MCF 10A (cell line): ENCODE measurements at places on chromosomes 5 and 9.

DNA sequence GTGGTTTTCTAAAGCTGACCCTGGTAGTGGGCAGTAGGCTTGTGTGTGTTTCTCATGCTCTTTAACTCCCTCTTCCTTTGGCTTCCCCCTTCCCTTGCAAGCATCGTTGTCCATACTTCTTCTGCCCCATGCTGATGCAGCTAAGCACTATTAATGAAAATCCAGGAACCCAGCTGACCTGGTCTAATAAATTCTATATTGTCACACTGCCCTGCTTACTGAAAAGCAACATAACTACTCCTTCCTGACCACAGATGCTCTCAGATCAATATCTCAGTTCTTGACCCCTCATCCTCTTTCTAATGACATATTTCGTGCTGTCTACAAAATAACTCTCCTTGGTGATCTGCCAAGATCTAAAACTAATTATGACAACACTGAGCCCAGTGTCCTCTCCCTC lies 405.5 kb downstream of the EFNA5 start:
- H3K4me3 ChIP-seq, result no peak overlapping the region
- no peak for DNase-seq
- H3K4me1 ChIP-seq, result no peaks in the 10 kb centered on the region
- no peaks in the 10 kb centered on the region for H3K27me3 ChIP-seq

DNA sequence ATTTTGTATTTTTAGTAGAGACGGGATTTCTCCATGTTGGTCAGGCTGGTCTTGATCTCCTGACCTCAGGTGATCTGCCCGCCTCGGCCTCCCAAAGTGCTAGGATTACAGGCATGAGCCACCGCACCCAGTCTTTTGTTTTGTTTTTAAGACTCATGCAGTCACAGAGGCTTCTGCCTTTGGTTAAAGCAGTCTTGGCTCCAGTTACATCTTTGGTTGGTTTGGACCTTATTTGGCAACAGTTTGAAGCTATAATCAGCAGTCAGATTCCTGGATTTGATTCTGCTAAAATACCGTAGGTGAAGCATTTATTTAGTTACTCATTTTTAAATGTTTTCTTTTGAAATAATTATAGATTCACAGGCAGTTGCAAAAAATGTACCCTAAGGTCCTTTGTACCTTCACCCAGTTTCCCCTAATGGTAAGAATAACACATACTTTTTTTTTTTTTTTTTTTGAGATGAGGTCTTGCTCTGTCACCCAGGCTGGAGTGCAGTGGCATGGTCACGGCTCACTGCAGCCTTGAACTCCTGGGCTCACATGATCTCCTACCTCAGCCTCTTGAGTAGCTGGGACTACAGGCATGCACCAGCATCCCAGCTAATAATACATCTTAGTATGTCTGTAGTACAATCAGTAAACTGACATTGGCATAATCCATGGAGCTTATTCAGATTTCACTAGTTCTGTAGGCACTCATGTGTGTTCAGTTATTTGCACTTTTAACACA lies 15.7 kb downstream of the USP20 start:
- H3K36me3 ChIP-seq, result peaks cover 25% of the 10 kb centered on the region
- H3K4me3 ChIP-seq, result no peak overlapping the region
- H3K4me1 ChIP-seq, result no peaks in the 10 kb centered on the region
- no peak overlapping the region for H3K27ac ChIP-seq
- H3K27me3 ChIP-seq, result no peaks in the 10 kb centered on the region

DNA sequence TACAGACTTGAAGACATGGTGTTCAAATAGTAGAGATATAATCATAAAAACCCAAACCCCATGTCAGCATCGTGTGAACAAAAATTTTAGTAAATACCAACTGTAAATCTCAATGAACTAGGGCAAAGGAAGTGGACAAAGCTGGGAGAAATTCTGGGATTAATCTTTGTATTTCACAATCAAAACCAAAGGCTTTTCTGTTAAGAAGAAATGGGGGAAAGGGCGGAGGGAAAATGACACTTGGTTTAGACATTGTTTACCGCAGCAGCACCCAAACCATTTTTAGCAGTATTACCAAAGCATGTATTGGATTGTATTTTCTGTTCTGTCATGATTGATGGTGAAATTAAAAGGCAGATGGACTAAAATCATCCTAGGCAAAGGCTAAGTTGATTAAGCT lies 134.2 kb upstream of the PRSS3 start:
- H3K27me3 ChIP-seq, result no peaks in the 10 kb centered on the region
- H3K36me3 ChIP-seq, result no peaks in the 10 kb centered on the region
- DNase-seq, result no peak

- H3K36me3 ChIP-seq, result peaks cover 73% of the 10 kb centered on the region
- DNase-seq, result no peak
- no peak overlapping the region for H3K27ac ChIP-seq
Measured at GRCh38 chr9:125330587-125330986, 69.0 kb downstream of the GAPVD1 start.

GRCh38 chr5:69497006-69497520 lies 4.5 kb downstream of the OCLN start:
- no peak for DNase-seq
- peaks cover under 1% of the 10 kb centered on the region for H3K4me1 ChIP-seq
- H3K36me3 ChIP-seq, result no peaks in the 10 kb centered on the region
- H3K27me3 ChIP-seq, result peaks cover 11% of the 10 kb centered on the region
- H3K27ac ChIP-seq, result no peak overlapping the region

DNA sequence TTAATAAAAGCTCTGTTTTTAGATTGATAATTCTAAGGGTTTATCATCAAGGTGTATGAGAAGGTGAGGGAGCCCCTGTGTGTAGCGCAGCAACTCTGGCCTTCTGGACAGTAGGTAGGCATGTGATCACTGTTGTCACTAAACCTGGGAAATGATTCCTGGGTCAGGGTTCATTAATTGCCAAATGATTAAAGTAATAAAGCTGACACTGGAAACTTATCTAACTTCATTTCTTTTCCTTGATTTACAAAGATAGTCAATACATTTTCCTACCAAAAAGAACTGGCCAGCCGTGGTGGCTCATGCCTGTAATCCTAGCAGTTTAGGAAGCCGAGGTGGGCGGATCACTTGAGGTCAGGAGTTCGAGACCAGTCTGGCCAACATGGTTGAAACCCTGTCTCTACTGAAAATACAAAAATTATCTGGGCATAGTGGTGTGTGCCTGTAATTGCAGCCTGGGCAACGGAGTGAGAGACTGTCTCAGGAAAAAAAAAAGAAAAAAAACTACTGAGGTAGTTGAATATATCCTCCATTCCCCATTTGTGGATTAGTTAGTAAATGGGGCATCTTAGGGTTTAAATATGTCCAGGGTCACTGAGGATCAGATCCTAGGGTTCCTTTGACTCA lies 2.4 kb downstream of the EHMT1 start:
- no peak overlapping the region for H3K27ac ChIP-seq
- peaks cover 14% of the 10 kb centered on the region for H3K4me1 ChIP-seq
- peaks cover 74% of the 10 kb centered on the region for H3K36me3 ChIP-seq
- peak overlapping the region; percentile 95 for H3K4me3 ChIP-seq

DNA sequence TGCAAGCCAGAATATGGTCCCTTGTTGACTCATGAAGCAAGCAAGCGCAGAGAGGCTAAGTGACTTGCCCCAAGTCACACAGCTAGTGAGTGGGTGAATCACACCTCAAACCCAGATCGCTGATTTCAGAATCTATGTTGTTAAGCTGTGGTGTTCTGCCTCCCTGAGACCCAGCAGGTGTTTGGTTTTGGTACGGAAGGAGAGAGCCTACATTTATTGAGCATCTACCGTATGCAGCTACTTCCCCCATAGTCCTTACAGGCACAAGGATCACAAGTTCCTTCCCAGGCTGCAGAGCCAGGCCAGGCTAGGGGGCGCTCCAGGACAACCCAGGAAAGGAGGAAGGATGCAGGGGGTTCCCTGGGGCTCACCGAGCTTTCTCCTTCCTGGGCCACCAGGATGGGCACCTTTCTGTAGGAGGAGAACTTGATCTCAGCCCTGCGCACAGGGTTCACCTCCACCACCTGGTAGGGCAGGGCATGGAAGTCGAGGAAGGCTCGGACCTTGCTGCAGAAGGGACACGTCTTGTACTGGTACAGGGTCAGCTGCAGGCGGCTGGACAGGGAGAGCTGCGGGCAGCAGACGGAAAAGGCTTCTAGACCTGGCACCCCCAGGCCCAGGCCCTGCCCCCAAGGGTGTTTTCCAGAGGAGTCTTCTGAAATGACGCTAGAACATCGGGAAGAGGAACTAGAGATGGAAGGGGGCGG lies 2.5 kb downstream of the PTGES2 start:
- peak; percentile 70 for DNase-seq
- H3K27ac ChIP-seq, result peak overlapping the region; percentile 27
- H3K27me3 ChIP-seq, result no peaks in the 10 kb centered on the region
- peaks cover 18% of the 10 kb centered on the region for H3K36me3 ChIP-seq
- peak overlapping the region; percentile 84 for H3K4me3 ChIP-seq

DNA sequence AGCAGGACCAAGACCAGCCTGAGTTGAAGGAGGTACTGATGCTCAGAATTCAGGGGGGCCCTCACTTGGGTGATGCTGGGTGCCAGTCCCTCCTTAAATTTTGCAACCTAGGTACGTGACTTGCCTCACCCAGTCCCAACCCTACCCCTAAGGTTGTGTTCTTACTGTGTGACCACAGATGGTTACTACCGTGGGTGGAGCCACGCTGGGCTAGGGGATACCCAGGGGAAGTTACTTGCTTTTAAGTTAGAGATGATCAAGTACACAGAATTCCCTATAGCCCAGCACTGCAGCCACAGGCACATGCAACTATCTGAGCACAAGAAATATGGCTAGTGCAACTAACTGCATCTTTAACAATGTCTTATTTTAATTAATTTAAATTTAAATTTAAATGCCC lies 32.9 kb downstream of the NXNL2 start:
- H3K27ac ChIP-seq, result no peak overlapping the region
- no peak for DNase-seq
- H3K4me3 ChIP-seq, result no peak overlapping the region
- no peaks in the 10 kb centered on the region for H3K27me3 ChIP-seq
- no peaks in the 10 kb centered on the region for H3K4me1 ChIP-seq
- H3K36me3 ChIP-seq, result no peaks in the 10 kb centered on the region

GRCh38 chr5:125286271-125286670 lies 539.8 kb upstream of the ZNF608 start:
- DNase-seq, result no peak
- H3K36me3 ChIP-seq, result no peaks in the 10 kb centered on the region
- H3K4me1 ChIP-seq, result peaks cover 2% of the 10 kb centered on the region
- no peak overlapping the region for H3K4me3 ChIP-seq
- H3K27me3 ChIP-seq, result no peaks in the 10 kb centered on the region

DNA sequence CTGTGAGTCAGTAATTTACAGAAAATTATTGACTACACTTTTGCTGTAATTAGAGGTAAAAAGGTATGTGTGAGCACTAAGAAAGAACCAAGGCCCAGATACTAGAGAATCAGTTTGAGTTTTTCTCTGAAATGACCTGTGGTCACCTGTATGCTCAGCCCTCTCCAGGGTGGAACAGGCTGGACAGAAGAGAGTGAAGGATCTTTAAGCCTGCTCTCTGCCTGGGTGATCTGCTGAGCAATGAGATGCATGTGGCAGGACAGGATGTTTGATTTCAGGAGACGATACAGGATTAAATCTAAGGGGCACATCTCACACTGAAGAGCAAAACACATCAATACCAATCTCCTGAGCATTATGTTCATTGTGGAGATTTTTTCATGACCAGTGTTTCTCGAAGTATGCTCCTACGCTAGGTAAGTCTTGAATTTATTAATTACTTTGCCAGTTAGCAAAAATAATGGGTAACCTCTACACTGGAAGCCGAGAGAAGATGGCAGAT lies 25.5 kb downstream of the HMGCR start:
- H3K4me1 ChIP-seq, result no peaks in the 10 kb centered on the region
- no peak for DNase-seq
- peaks cover 75% of the 10 kb centered on the region for H3K36me3 ChIP-seq

- H3K27ac ChIP-seq, result no peak overlapping the region
- H3K27me3 ChIP-seq, result no peaks in the 10 kb centered on the region
- no peak for DNase-seq
- no peaks in the 10 kb centered on the region for H3K36me3 ChIP-seq
Measured at GRCh38 chr9:4116071-4116581, 183.7 kb downstream of the GLIS3 start.

DNA sequence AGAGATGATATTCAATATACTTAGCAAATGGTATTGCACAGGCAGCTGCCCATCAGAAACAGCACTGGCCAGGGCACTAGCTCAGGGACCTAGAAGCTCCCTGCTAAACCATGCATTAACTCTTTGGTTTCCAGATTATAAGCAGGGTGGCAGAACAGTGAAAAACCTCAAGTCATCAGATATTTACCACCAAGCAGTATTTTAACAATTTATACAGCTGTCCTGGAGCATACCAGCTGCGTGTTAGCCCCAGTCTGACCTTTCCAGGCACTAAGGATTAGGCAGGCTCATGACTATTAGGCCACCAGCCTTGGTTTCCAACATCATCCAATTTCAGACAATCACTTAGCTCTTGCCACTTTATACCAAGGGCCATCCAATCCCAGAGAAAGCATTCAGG lies 326.5 kb downstream of the CAAP1 start:
- no peaks in the 10 kb centered on the region for H3K36me3 ChIP-seq
- H3K4me3 ChIP-seq, result no peak overlapping the region
- no peaks in the 10 kb centered on the region for H3K4me1 ChIP-seq
- no peaks in the 10 kb centered on the region for H3K27me3 ChIP-seq
- DNase-seq, result no peak

- no peak for DNase-seq
- no peaks in the 10 kb centered on the region for H3K36me3 ChIP-seq
- H3K4me1 ChIP-seq, result no peaks in the 10 kb centered on the region
- no peak overlapping the region for H3K4me3 ChIP-seq
Measured at GRCh38 chr5:108620516-108620915, 127.2 kb upstream of the FER start.

DNA sequence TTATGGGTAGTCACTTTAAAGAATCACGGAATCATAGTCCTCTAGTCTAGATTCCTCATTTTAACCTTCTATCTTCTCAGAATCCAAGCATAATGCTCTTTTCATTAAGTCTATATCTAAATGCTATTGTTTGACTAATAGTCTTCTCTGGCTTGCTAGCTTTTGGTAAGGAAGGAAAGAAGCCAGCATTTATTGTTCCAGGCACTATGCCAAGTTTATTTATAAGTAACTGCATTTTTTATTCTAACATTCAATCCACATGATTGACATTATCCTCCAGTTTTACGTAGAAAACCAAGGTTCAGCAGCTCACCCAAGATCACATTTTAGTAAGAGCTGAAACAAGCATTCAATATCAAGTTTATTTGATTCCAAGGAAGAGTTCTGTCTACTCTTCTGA lies 254.2 kb downstream of the SAXO1 start:
- H3K27ac ChIP-seq, result no peak overlapping the region
- no peaks in the 10 kb centered on the region for H3K4me1 ChIP-seq
- DNase-seq, result no peak
- no peak overlapping the region for H3K4me3 ChIP-seq
- H3K36me3 ChIP-seq, result no peaks in the 10 kb centered on the region
- H3K27me3 ChIP-seq, result no peaks in the 10 kb centered on the region

- no peaks in the 10 kb centered on the region for H3K27me3 ChIP-seq
- DNase-seq, result peak; percentile 100
- H3K27ac ChIP-seq, result peak overlapping the region; percentile 3
Measured at GRCh38 chr5:124841829-124842712, 95.6 kb upstream of the ZNF608 start.

- peaks cover 6% of the 10 kb centered on the region for H3K36me3 ChIP-seq
- H3K4me3 ChIP-seq, result peak overlapping the region; percentile 40
- peak overlapping the region; percentile 75 for H3K27ac ChIP-seq
- H3K4me1 ChIP-seq, result peaks cover 41% of the 10 kb centered on the region
Measured at GRCh38 chr9:119453490-119453911, 84.3 kb upstream of the BRINP1 start.
